Mesothelial cell of epicardium (in vitro differentiated cells): ENCODE measurements at places on chromosomes 4 and X. TPM values are rescaled to one million over a fixed set of nuclear protein-coding genes. Genes with fewer than 3 reads are reported as not detected.

DNA sequence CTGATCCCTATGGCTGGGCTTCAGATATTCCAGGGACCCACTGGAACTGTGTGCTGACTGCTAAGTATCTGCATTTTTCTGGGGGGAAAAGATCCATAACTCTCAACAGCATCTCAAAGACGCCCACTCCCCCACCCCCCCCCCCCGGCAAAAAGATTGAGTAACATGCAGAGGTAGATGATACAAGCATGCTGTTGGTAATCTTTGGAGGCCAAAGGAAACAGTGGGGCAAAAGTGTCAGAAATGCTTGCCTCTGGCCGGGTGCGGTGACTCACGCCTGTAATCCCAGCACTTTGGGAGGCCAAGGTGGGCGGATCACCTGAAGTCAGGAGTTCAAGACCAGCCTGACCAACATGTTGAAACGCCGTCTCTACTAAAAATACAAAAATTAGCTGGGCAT is 12.2 kb downstream of the XPNPEP2 start:
- DNase-seq, result no peak

Gene ARHGAP6
- total RNA-seq, result 5.3 to 5.6 TPM (median 5.4 TPM) in 3 replicates

Gene NAA15
- 55.1 to 58.5 TPM (median 56.8 TPM) in 3 replicates for total RNA-seq

Gene RTL5
- 36.1 to 37.5 TPM (median 36.4 TPM) in 3 replicates for total RNA-seq

Gene CDKL2
- 2.1 to 3.0 TPM (median 3.0 TPM) in 3 replicates for total RNA-seq
